ENCODE measurements at places on chromosomes 12 and 14. TPM values are rescaled to one million over a fixed set of nuclear protein-coding genes. Genes with fewer than 3 reads are reported as not detected.

DNA sequence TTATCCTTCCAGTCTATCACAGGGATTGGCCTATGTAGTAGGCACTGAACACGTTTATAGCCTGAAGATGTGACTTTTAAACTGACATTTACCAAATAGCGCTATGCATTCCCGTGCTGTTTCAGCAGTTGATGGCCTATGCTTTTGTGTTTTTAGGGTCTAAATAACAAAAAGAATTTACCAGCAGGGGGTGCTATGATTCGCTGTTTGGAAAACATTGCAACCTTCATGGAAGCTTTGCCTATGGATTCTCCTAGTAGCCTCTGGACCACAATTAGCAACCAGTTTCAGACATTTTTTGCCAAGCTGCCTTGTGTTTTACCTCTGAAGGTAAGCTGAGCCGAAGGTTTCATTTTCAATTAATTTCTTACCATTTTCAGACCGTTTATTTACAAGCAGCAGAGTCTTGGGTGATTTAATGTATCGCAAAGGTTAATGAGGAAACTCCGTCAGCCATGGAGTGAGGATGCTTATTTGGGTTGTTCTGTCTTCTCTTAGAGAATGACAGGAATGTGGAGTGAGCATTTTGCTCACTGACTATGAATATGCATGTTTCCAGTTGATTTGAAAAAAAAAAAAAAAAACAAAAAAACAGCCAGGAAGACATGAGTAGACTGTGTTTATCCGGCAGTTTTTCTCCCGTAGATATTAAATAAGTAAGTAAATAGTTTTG, 133.1 kb downstream of the PRIMA1 start:
- no peak overlapping the region for H3K27ac ChIP-seq
- DNase-seq: no peak
- no peak overlapping the region for H3K4me3 ChIP-seq
- no peaks in the 10 kb centered on the region for H3K36me3 ChIP-seq
- H3K27me3 ChIP-seq: no peaks in the 10 kb centered on the region
- H3K4me1 ChIP-seq: no peaks in the 10 kb centered on the region

Gene GPRC5D
- total RNA-seq: not detected

Gene RTL1
- total RNA-seq: not detected

Gene RD3L
- total RNA-seq: not detected

Gene OR4K1
- not detected for total RNA-seq

- peak within 1 kb of the TSS; percentile 53 for H3K4me3 ChIP-seq
- peak within 1 kb of the TSS; percentile 68 for H3K27ac ChIP-seq
- peak; percentile 96 for DNase-seq
- H3K4me1 ChIP-seq: peaks cover 5% of the 10 kb centered on the region
Observed at GRCh38 chr12:121917950-121918678, at the start of gene CFAP251. Gene CFAP251 (plus strand): TSS chr12:121918592. CDS start chr12:121921306, 2,714 bp downstream.

DNA sequence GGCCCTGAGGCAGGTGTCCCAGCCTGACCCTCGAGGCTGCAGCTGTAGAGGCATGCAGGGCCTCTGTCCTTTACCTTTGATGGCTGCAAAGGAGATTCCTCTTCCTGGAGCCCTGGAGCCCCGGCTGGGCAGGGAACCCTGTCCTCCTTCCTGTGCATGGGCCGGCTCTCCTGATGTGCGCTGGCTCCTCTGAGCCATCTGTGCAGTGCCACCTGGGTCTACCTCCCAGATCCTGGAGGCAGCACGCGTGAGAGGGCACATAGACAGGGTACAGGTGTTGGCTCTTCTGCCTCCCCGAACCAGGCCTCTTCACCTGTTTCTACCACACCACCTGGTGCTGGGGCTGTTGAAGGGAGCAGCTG, 115.1 kb downstream of the BEGAIN start:
- peaks cover 12% of the 10 kb centered on the region for H3K36me3 ChIP-seq

- peaks cover 35% of the 10 kb centered on the region for H3K4me1 ChIP-seq
- H3K27ac ChIP-seq: no peak overlapping the region
- H3K27me3 ChIP-seq: peaks cover 22% of the 10 kb centered on the region
- H3K4me3 ChIP-seq: peak overlapping the region; percentile 39
- DNase-seq: no peak
- no peaks in the 10 kb centered on the region for H3K36me3 ChIP-seq
Observed at GRCh38 chr12:57631566-57632072, 1.4 kb downstream of the B4GALNT1 start.

Gene CLIP1
- total RNA-seq: 104 TPM

- no peak overlapping the region for H3K27ac ChIP-seq
- DNase-seq: no peak
- H3K36me3 ChIP-seq: no peaks in the 10 kb centered on the region
- no peaks in the 10 kb centered on the region for H3K27me3 ChIP-seq
Observed at GRCh38 chr14:36773136-36773540, 111.5 kb downstream of the PAX9 start.

Gene PTPRO
- 6.3 TPM for total RNA-seq

Gene CCDC59
- 26.3 TPM for total RNA-seq

DNA sequence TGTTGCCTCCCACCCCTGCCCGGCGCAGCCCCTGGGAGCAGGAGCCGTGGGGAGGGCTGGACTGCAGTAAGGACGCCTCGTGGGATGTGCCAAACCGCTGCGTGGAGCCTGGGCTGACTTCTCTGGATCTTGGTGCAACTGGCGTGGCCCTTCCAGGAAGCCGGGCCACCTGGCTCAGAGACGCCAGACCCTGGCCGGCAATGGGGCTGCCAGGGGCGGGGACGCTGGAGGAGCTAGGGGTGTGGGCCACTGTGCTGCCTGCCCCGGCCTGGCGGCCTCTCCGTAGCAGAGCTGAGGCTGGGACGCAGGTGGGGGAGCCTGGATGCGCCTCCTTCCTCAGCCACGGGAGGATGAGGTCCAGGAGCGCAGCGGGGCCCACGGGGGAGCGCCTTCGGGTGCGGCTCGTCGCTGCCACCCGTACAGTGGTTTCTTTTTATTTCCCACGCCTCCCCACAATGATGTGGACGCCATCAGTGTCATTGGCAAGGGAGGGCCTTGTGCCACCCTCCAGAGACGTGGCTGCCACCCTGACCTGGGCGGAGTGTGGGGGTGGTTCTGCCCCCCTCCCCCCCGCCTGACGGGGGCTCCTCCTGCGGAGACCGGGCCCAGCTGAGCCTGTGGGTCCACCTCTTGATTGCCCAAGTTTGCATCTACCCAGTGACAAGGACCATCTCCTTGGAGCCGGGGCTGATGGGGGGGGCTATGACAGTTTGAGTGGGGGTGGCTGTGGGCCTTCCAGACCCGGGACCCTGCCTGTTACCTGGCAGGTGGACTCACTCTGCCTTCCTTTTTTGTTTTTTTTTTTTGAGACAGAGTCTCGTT, 11.3 kb downstream of the DDX51 start:
- H3K4me3 ChIP-seq: no peak overlapping the region
- no peaks in the 10 kb centered on the region for H3K4me1 ChIP-seq
- no peak for DNase-seq
- H3K27ac ChIP-seq: no peak overlapping the region
- peaks cover under 1% of the 10 kb centered on the region for H3K36me3 ChIP-seq

Gene BDKRB1
- total RNA-seq: not detected

Gene CLEC6A
- not detected for total RNA-seq

Gene DLK1
- total RNA-seq: not detected

Gene BMP4
- total RNA-seq: 10.2 TPM

DNA sequence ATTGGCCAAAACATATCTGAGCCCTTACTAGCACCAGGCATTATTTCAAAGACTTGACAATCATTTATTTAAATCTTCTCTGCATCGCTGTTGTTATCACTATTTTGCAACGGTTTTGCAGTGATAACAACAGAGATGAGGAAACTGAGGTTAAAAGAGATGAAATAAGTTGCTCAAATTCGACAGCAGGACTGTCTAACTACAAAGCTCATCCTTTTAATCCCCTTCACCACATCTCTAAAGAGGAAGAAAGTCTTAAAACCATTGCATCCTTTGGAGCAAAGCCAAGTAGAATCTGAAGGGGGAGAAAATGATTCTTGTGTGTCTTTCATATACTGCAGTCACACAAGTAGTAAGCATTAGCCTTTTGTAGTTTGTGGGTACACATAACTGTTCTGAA, 14.8 kb upstream of the ETNK1 start:
- no peaks in the 10 kb centered on the region for H3K36me3 ChIP-seq
- no peak overlapping the region for H3K4me3 ChIP-seq
- DNase-seq: no peak
- no peaks in the 10 kb centered on the region for H3K4me1 ChIP-seq

- no peak overlapping the region for H3K27ac ChIP-seq
- H3K36me3 ChIP-seq: no peaks in the 10 kb centered on the region
- no peak overlapping the region for H3K4me3 ChIP-seq
Observed at GRCh38 chr14:87630846-87631245, 362.1 kb downstream of the GALC start.
